Activated T-helper 1 cell treated with Interleukin-2 at 50 U/mL for 16 hours (primary cell): ENCODE measurements at places on chromosomes 12 and 14.

GRCh38 chr12:52870361-52871290 is 21.8 kb upstream of the KRT78 start:
- peak; percentile 54 for DNase-seq

- DNase-seq, result no peak
These were observed 52.9 kb downstream of the SH2B3 start for GRCh38 chr12:111458546-111459172.

- DNase-seq, result no peak
These were observed 184.4 kb upstream of the EEA1 start for GRCh38 chr12:93113317-93114006.

DNA sequence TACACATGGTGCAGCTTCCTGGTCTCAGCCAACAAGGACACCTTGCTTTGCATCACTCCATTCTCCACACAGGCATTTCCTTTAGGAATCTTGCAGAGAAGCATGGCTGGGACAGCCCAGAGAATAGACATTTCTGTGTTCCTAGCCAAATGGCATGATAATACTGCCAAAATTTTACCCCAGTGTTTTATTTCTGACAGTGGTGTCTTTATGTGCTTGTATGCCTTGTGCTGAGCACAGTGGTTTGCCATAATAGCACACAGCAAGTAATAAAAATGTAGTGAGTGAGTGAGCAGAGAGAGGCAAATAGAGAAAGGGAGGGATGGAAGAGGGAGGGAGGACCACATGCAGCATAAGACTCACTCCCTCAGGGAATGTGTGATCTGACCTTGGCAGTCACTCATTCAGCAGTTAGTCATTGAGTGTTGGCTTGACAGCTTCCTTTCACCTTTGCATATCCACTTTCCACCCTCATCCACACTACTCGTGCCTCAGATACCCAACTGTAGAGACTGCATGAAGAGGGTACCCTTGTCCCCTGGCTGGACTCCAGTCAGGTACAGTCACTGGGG is 212.8 kb upstream of the CCDC196 start:
- no peak for DNase-seq

DNA sequence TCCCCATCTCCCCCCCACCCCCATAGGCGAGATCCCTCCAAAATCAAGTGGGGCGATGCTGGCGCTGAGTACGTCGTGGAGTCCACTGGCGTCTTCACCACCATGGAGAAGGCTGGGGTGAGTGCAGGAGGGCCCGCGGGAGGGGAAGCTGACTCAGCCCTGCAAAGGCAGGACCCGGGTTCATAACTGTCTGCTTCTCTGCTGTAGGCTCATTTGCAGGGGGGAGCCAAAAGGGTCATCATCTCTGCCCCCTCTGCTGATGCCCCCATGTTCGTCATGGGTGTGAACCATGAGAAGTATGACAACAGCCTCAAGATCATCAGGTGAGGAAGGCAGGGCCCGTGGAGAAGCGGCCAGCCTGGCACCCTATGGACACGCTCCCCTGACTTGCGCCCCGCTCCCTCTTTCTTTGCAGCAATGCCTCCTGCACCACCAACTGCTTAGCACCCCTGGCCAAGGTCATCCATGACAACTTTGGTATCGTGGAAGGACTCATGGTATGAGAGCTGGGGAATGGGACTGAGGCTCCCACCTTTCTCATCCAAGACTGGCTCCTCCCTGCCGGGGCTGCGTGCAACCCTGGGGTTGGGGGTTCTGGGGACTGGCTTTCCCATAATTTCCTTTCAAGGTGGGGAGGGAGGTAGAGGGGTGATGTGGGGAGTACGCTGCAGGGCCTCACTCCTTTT is 2.7 kb downstream of the GAPDH start:
- DNase-seq, result no peak

- no peak for DNase-seq
These were observed 538.8 kb upstream of the STXBP6 start for GRCh38 chr14:25588751-25589150.

- no peak for DNase-seq
These were observed 8.8 kb downstream of the DTX1 start for GRCh38 chr12:113065126-113066007.

- no peak for DNase-seq
These were observed 179.4 kb downstream of the EFCAB11 start for GRCh38 chr14:89775151-89775550.

DNA sequence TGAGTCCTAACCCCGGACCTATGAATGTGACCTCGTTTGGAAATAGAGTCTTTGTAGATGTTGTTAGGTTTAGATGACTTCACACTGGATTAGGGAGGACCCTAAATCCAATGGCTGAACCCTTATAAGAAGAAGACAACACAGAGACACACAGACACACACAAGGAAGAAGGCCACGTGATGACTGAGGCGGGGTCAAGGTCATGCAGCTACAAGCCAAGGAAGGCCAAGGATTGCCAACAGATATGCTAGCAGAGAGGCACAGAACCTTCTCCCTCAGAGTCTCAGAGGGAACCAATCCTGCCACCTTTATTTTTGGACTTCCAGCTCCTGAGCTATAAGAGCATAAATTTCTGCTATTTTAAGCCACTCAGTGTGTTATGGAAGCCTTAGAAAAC is 31.8 kb downstream of the LTBP2 start:
- DNase-seq, result no peak
